ENCODE measurements at places on chromosomes 1 and 21.

DNA sequence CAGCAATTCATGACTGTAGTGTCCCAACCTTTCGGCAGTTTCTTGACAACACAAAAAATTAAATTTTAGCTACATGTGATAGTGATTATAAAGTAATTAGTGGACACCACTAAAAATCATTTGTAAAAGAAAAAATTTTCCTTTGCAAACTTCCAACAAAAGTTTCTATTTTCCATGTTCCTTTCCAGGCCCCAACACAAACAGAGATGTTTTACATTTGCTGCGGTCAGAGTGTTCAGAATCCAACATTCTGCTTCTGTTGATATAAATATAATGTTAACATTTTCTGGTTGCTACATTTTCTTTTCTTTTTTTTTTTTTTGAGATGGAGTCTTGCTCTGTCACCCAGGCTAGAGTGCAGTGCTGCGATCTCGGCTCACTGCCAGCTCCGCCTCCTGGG, 54.9 kb upstream of the WLS start:
- no peak for DNase-seq

DNA sequence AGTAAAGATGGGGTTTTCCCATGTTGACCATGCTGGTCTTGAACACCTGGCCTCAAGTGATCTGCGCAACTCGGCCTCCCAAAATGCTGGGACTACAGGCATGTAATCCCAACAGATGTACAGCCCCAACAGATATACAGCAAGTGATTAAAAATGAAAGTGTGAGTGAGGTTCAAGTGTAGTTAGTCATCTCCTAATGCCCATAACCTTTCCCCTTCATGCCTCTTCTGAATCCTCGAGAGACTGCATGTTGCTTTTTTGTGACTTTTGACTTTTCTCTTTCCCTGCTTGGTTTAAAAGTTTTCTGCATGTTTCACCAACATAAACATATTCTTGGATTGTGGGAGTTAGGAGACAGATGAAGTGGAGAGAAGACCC, 31.2 kb downstream of the KCNK2 start:
- no peak for DNase-seq

GRCh38 chr1:33143698-33144097, 38.1 kb downstream of the TRIM62 start:
- DNase-seq = no peak

- no peak for DNase-seq
Measured at GRCh38 chr1:8381618-8382017, 63.7 kb downstream of the SLC45A1 start.

GRCh38 chr21:32813265-32813903, 41.8 kb upstream of the PAXBP1 start:
- no peak for DNase-seq

DNA sequence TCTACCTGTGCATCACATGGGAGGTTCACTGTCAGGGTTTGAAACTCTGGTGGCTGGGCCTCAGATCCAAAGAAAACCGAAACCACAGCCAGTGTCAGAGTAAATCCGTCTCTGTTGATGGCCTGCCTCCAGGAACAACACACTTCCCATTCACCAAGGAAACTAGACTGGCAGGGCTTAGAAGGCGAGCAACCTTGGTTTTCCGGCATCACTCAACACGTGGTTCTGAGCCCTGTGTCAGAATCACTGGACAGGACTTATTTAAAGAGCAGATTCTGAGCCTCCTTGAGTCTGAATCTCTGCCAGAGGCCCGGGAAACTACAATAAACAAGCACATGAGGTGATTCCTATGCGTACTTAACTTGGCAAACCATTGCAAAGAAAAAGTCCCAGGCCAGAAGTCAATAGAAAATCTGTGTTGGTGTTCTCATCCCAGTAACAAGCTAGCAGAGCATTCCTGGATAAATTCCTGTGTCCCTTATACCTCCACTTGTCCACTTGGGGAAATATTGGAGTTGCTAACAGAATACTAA, 70.0 kb downstream of the KCTD3 start:
- DNase-seq = no peak

GRCh38 chr1:191371626-191372025, 786.6 kb upstream of the RGS18 start:
- DNase-seq = no peak

DNA sequence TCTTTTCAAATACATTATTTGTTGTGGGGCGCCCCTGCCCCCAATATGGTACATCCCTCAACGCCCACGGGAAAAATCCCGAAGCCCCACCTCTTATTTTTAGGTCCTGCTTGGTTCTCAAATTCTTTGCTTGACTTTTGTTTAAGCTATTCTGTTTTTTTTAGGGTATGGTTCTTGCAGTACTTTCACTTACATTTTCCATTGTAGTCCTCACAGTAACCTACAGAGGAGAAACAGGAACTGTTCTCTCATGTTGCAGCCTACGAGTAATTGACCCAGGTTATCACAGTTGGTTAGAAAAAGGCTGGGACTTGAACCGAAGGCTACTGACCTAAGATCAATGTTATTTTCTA, 697 bp upstream of the C21orf91 start:
- DNase-seq = no peak

DNA sequence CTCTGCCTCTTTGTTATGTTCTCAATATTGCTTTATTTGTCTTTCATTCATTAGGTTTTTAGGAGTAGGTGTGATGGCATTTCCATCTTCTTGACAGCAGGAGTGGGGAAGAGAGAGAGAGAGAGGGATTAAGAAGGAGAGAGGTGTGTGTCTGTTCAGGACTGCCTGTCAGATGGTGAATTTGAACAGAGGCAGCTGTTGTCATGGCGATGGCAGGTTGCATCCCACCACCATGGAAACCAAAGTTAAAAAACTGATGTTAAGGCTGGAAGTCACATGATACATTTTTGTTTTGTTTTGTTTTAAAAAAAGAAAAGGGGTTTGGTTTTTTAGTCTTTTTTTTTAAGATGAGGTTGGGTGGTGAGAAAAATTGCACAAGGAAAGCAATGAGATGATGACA, 18.3 kb downstream of the CACNA1E start:
- no peak for DNase-seq
